H7 (cell line): ENCODE measurements at places on chromosomes 5 and 9.

DNA sequence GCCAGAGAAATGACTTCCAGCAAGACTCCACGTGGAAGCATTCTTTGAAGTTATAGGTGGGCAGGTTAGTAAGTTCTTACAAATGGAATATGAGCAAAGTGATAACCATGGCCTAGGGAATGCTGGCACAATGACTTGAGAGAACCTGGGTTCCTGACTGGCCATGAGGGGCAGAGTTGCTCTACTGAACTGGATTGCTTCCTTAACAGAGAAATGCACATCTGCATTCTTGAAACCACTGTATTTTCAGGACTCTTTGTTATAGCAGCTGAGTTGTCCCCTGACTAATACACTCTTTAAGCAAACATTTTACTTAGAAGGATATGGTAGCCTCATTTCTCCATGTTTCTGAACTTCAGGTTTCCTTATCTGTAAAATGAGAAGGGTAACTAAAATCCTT lies 108.3 kb upstream of the GNA14 start:
- DNase-seq = no peak

DNA sequence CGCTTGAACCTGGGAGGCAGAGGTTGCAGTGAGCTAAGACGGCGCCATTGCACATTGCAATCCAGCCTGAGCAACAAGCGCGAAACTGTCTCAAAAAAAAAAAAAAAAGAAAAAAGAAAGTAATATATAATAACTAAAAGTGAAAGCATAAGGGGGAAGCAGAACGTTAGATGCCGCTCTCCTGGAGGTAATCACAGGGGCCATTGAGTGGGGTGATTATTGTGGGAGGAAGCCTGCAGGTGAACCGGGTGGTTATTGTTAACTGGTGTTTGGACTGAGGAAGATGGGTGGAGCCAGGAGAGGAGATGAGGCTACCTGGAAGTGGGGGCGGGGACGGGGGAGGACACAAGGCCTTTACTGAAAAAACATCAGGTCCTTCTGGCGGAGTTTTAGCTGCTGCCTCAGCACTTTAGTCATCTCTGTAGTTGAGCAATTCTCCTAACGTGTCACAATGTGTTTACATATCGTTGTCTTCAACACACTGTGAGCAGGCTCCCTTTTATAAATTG lies 5.3 kb upstream of the TJP2 start:
- DNase-seq = peak; percentile 69

DNA sequence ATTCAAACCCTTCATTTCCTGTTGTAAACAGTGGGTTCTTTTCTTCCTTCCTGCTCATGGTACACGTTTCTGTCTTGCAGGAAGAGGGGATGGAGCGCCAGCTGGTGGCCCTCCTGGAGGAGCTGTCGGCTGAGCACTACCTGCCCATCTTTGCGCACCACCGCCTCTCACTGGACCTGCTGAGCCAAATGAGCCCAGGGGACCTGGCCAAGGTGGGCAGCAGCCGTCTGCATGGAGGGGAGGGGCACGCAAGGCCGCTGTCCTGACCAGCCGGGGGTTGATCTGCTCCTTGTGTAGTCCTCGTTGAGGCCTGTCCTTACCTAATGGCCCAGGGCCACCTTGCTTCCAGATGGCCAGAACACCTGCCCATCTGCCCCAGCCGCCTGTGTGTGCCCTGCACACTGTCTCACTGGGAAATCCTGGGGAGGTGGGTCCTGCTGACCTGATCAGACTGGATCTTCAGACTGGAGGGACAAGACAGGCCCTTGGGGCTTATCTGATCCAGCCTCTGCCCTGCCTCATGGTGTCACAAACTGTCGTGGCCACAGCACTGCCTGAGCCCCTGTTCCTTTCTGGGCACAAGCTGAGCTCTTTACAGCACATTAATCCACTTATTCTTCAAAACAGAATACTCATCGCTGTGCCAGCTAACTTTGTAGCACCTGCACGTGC lies 44.7 kb downstream of the LRSAM1 start:
- peak; percentile 33 for DNase-seq

DNA sequence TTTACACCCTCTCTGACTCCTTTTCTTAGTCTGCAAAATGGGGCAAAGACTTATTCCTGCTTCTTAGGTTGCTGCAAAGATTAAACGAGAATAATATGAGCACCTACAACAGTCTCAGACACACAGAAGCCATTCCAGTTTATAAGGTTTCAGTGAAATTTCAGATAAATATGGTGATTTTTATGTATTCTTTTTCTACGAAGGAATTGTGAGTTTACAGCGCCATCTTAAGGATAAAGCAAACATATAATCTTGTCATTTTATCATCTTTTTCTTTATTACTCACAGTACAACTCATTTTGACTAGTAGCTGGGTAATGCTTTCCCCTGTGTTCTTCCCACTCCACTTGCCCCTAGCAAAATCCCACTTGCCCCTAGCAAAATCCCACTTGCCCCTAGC lies 29.2 kb upstream of the SMC5 start:
- peak; percentile 8 for DNase-seq

DNA sequence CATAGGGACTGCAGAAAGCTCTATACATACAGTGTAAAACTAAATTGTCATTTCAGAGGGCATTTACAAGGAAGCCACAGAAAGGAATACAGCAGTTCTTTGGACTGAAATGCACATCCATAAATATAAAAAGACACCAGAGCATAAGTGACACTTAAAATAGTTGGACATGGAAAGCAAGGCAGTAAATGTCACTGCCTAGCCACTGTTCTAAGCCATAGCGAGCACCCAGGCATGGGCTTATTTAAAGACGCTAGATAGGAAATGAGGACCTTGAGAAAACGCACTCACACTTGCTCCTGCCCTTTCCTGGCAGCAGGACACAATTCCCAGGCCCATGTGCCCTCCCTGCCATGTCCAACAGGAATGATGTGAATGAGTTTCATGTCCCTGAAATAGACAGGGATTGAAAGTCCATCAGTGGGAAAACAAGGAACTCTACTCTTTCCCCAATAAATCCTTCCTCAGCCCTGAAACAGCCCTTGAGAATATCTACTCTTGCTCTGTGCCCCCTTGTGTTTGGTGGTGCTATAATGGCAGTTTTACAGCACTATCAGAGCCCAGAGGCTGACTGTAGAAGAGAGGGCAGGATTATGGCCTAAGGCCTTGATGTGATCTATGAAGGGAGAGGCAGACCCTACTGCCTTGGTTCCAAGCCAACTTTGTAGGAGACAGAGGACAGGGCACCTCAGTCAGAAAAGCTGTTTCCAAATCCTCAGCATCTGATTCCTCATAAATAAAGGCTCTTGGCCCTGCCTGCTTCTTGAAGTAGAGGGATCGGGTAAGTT lies 182.9 kb downstream of the SAXO1 start:
- DNase-seq = no peak

DNA sequence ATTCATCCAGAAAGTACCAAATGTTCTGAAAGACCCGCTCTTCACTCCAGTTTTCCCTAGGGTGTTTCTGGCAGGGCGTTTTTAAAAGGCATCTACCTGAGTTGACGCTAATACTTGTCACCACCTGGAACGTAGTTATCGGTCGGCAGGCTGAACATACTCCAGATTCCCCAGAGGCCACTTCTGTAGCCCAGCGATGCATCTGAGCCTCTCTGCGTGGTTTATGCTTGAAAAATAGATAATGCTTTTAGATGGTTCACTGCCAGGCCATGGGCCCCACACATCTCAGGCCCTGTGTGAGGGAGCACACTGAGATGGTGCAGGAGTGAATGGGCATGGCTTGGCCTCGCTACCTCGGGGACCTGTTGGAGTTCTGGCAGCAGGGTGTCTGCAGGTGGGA lies 33.0 kb upstream of the NCS1 start:
- DNase-seq = no peak

GRCh38 chr5:180156141-180156540 lies 52.9 kb downstream of the RASGEF1C start:
- peak; percentile 81 for DNase-seq

GRCh38 chr5:171681677-171682076 lies 103.9 kb upstream of the SMIM23 start:
- no peak for DNase-seq

DNA sequence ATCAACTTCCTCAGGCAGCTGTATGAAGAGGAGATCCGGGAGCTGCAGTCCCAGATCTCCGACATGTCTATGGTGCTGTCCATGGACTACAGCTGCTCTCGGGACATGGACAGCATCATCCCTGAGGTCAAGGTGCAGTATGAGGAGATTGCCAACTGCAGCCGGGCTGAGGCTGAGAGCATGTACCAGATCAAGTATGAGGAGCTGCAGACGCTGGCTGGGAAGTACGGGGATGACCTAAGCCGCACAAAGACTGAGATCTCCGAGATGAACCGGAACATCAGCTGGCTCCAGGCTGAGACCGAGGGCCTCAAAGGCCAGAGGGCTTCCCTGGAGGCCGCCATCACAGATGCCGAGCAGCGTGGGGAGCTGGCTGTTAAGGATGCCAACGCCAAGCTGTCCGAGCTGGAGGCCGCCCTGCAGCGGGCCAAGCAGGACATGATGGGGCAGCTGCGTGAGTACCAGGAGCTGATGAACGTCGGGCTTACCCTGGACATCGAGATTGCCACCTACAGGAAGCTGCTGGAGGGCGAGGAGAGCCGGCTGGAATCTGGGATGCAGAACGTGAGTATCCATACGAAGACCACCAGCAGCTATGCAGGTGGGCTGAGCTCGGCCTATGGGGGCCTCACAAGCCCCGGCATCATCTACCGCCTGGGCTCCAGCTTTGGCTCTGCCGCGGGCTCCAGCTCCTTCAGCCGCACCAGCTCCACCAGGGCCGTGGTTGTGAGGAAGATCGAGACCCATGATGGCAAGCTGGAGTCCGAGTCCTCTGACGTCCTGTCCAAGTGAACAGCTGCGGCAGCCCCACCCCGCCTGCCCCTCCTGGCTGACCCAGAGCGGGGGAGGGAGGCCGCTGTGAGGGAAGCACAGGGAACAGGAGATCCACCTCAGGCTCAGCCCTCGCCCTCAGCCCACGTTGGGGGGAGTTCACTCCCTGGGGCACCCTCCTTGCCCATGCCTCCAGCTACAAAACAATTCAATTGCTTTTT lies 84.0 kb downstream of the SEC61B start:
- no peak for DNase-seq

DNA sequence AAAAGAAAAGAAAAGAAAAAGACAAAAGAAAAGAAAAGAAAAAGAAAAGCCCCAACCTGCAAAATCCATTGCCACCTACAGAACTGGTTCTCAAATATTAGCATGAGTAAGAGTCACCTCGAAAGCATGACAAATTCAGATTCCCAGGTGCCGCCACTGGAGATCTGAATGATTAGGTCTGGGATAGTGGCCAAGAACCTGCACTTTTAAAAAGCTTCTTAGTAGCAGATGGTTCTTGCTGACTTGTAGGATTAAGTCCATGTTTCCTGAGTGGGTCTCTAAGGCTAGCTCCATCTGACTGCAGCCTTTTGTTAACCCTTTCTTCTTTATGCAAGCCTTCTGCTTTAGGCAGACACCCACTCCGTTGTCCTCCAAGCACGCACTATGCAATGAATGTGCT lies 178.5 kb upstream of the CDH18 start:
- DNase-seq = no peak

GRCh38 chr9:40914772-40915659 lies 213.5 kb downstream of the FOXD4L6 start:
- no peak for DNase-seq

DNA sequence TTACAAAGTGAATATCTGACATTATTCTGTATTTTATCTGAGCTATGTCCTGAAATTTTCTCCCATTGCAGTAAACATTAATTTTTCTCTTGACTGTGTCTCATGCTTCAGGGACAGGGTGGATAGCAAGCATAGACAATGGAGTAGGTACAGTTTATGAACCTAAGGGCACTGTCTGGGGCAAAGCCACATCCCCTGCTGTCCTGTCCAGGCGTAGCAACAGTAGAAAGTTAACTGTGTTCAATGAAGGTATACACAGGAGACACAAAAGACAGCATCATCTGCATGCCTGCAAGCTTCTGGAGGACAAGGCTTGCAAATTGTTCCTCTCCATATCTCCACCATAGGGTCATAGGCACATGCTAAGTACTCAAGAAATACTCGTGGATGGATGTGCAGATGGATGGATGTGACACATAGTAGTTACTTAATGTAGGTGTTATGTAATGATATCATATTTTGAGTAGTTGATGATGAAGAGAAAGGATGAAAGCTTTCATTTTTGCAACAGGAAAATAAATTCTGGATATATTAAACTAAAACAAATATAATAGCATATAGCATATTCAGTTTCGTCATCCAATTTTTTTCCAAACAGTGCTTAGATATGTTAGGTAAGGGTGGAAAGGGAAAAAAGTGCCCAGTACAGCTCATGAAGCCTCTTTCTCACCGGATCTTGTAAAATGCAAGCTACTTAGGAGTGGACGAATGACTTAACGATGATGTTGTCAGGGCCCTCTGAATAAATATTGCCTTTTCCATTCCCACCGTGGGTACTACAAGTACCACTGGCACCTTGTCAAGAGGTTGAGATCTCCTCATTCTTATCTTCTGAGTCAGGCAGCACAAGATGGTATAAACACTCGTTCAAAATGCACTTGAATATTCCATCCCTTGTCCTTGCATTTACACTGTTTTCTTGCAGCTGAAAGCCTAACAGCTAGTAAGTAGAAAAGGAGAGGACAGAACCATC lies 19.9 kb upstream of the ZSWIM6 start:
- DNase-seq = no peak

GRCh38 chr9:125638239-125639045 lies 68.6 kb downstream of the MAPKAP1 start:
- no peak for DNase-seq

DNA sequence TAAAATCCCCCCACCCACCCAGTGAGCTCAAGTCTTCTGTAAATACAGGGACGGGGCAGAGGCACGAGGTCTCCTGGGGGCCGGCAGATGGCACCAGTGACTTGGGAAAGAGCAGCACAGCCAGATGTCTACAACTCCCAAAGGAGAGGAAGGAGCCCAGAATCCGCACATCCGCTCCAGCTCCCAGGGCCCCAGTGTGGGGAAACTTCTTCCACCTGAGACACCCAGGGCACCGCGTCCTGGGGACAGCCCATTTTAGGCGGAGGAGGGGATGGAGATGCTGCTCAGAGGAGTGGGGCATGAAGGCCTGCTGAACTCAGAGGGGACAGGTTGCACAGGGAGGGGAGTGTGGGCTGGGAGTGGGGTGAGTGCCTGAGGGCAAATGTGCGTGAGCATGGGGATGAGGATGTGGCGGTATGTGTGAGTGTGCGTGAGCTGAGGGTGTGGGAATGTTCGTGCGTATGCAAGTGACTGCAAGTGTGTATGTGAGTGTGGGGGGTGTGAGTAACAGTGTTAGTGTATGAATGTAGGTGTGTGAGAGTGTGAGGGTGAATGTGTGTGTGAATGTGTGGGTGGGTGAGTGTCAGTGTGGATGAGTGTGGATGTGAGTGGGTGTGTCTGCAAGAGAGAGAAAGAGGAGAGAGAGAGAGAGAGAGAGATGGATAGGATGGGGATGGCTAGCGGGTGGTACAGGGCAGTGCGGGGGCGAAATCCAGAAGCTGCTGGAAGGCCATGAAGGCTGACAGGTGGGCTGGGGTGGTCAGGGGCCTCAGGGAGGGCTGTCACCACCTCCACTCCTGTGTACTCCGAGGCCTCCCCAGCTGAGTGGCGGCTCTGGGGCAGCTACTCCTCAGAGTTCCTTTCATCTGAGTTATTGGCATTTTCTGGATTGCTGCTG lies 63.5 kb downstream of the DUSP1 start:
- DNase-seq = peak; percentile 78

DNA sequence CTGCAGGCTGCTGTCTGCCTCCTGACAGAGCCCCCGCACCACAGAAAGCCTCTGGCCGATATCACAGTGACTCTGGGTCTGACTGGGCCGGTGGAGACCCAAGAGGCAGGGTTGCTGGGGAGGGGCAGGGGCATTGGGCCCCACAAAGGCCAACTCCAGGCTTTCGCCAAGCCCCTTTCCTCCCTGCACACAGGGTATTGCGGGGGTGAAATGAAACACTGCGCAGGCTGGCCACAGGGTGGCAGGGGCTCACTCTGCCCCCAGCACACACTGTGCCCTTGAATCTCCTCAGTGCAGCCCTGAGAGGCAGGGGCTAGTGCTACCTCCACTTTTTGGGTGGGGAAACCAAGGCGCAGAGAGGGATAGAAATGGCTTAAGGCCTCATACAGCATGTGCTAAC lies 44.6 kb downstream of the BARX1 start:
- peak; percentile 78 for DNase-seq
